NCI-H1436 (cell line): ENCODE measurements at places on chromosomes 3 and 15.

DNA sequence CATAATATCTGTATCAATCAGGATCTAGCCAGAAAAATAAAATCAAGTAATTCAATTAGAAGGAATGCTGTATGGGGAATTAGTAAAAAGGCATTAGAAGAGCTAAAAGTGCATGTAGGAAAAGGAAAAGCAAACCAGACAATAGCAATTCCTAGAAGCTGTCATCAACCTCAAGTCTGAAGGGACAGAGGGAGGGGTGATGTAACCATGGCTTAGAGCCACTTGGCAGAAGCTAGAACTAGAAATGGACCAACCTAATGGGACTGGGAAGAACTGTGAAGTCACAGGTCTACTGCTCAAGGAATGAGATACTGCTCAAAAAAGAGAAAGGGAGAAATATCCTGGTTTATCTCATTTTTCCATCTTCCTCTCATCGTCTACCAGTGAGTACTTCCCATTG lies 590.7 kb upstream of the SGO1 start:
- no peak for DNase-seq

DNA sequence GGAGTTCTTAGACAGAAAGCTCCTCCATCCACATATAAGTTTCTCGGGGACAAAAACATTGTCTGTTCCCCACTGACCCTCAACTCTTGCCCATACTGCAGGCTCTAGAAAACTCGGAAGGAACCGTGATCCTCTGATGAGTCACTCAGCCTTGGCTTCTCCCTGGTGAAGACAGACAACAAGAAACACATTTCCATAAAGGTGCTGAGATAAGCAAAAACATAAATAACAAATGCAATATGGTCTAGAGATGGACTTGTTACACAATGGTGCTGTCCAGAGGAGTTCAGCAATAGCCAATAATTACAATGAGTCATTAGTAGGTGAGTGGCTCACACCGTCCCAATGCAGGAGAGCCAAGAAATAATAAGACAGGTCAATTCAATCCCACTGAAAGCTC lies 43.7 kb downstream of the MAGI1 start:
- DNase-seq, result no peak

DNA sequence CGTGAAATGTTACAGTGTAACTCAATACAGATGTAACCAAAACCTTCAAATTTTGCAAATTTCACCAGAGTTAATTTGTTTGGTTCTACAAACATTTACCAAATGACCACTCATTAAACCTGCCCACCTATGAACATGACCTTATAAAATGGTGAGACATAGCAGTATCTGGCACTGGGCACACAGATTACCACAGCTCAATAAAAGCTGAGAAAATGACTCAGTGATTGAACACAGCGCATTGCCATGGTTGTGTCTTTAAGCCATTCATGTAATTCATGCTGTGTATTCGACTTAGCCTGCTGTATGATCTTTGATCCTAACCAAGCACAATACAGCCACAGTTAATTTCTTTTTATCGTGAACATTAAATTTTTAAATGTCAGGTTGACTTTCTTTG lies 11.3 kb downstream of the PPARG start:
- no peak for DNase-seq

- DNase-seq, result no peak
These were observed 23.2 kb upstream of the IGSF10 start for GRCh38 chr3:151483961-151484520.

DNA sequence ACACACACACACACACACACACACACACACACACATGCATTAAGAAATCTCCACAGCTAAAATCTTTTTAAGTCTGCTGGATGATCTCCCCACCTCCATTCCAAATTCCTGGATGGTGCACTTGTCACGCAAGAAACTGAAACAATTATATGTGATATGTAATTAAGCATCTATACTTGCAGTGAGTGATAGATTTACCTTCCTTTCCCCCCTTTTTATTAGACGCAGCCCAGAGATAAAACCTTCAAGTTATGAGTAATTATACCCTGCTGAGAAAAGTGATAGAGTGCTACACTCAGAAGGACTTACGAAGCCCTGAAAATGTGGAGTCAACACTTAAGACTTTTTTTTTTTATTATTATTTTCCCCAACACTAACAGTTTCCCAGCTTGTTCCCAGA lies 255.2 kb downstream of the LSAMP start:
- DNase-seq, result no peak

- peak; percentile 37 for DNase-seq
These were observed 888 bp downstream of the PPP2R3A start for GRCh38 chr3:135966271-135966961.

DNA sequence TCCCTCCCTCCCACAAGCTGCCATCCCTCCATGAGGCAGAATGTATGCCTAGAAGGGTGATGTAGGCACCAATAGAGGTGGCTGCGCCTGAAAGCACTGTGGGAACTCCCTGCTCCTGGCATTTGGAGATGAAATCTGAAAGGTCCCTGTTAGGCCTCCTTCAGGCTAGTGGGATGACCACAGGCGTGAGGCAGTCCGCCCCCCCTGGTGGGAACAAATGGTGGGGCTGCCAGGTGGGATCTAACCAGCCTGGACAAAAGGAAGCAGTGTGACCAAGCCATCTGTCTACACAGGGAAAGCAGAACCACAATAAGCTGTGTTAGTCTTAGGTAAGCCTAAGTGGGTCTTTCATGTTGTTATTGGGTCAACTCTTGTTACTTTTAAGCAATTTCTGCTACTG lies 25.3 kb downstream of the IL5RA start:
- DNase-seq, result no peak

- no peak for DNase-seq
These were observed 16.7 kb downstream of the CACNA2D3 start for GRCh38 chr3:54138937-54139547.

DNA sequence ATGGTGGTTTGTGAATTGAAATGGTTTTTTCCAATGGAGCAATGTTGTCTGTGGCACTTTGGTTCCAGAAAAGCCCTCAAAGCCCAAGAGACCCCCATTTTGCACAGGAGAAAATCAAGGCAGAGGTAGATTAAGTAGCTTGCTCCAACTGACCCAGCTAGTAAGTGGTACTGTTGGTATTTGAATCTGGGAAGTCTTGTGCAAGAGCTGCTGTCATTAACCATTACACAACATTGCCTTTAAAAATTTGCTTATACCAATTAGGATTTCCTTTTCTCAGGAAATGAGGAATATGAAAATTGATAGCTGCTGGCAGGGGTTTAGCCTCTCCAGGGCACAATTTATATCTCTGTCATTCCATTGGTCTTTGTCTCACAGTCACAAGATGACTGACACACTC lies 102.4 kb upstream of the UBE3A start:
- DNase-seq, result no peak

- no peak for DNase-seq
These were observed 43.1 kb upstream of the LIMD1 start for GRCh38 chr3:45551214-45552010.

GRCh38 chr3:117278424-117279190 lies 569.0 kb downstream of the TUSC7 start:
- no peak for DNase-seq

- no peak for DNase-seq
These were observed 55.7 kb upstream of the CP start for GRCh38 chr3:149277331-149277813.

- no peak for DNase-seq
These were observed 5.0 kb upstream of the FEZF2 start for GRCh38 chr3:62378311-62378789.

DNA sequence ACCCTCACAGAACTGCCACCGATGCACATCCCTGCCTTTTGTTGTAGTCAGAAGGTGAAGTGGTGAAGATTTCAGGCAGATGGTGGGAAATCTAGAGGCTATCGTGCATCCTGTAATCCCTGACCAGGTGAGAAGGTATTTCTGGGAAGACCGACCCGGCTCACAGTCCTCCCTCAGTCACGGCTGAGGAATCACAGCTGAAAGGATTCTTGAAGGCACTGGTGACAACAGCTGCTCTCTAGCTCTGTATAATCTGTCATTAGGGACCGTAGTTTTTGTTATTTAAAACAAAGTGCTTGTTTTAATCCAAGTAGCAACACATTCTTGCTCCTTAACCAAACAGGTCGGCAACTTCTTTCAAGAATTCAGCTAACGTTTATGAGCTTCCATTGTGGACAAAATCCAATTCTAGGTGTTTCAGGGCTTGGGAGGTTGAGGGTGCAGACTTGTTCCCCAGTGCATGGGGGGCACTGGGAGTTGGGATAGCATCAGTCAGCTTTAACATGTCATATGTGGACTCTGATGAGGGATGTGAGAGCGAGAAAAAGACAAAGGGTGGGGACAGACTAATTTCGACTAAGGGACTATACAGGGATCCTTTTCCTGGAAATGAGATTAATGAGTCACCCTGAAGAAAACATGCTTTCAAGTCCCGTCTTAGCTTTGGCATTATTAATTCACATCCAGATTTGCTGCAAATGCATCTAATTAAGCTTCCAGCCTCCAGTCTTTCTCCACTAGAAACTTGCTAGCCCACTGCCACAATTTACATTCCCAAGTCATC lies 141.0 kb upstream of the RASGRP1 start:
- no peak for DNase-seq

DNA sequence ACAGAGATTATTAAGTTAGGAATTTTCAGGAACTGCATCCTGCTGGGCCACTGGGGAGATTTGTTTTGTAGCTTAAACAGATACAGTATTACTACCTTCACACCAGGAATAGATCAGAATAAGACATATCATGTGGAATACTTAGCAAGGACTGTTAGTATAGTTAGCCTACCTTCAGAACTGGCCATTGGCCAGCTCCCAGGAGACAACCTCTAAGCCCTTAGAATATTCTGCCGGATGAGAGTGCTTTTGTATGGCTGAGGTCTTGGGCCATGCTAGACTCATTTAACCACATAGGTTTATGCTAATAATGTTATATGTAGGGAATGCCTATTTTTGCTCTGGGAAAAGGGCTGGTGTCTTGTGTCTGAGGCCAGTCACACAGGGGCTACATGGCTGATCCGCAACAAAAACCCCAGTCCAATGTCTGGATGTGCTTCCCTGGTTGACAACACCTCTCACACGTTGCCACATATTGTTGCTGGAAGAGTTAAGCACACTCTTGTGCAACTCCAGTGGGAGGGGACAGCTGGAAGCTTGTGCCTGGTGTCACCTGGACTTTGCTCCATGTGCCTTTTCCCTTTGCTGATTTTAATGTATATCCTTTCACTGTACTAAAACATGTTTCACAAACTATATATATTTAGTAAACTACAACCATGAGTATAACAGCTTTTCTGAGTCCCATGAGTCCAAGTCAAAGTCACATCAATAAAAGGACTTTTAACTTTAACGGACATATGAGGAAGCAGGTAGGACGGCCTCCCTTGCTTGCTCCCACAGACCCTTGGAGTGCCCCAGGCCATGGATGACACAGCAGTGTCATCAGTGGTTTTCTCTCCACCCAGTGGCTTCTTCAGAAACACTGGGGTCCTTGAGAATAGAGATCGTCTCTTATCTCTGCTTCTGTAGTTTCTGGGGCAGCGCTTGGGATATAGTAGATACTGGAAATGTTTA lies 118.0 kb upstream of the C3orf80 start:
- DNase-seq, result no peak

DNA sequence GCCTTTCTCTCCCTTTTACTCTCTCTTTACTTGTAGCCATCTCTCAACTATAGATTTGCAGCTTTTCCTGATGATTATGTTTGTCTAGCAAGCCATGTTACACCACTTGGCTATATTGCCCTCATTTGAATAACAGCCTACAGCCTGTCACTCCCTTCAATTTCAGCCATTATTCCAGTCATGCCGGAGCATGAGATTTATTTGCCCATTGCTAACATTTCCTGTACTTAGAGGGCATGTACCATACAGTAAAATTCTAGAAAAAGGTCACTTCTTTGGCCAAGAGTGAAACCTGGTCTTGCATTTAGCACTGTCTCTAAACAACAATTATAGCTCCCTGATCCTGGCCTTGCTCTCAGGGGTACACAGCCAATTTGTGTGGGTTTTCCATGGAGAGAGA lies 221.7 kb upstream of the TMC3 start:
- DNase-seq, result no peak

GRCh38 chr15:90839187-90840071 lies 29.0 kb upstream of the FURIN start:
- peak; percentile 69 for DNase-seq

DNA sequence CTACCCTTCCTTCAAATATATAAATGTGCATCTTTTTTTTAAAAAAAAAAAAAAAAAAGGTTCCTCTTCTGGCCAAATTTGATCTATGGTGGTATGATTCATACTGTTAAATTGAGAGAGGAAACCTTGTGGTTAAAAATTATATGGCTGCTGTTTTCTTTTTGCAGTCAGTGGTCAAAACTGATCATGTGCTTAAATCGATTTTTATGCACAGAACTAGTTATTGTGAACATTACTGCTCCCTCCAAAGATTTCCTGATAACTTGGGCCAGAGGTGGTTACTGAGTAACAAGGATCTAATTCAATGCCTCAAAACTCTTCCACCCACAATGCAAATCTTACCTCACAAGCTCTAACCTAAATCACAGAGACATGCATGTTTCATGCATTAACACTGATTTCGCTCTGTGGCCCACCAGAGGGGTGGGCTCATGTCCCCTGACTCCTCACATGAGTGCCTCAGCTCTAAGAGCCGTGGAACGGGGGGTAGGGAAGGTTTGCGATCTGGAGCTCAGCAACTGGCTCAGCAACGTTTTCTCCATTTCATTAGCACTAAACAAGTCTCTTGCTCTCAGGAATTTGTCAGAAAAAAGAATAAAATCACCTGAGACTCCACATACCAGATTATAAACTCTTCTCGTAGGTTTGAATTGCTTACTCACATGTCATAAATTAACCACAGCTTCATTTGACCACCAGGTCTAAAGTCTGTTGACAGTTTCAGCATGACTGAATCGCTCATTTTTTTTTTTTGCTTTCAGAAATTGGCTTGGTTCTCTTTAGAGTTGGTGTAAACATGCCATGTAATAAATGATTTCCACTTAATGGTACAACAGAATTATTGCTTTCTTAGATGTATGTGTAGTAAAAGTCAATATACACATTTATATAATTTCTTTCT lies 280.4 kb downstream of the CD47 start:
- no peak for DNase-seq

DNA sequence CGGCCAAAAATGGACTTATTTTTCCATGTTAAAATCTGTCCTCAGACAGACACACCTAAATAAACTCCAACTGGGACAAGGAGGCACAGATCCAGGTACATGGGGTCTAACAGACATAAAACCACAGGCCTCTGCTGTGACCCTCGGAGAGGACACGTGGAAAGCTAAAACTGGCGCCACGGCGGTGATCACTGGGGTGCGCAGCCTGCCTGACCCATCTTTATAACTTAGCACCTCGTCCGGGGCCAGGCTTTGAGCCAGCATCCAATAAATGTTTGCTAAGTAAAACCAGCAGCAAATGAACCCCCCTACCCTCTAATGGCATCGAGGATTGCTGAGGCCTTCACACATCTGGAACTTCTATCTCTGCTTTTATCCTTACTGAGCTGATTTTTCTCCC lies 15.3 kb downstream of the PCSK6 start:
- no peak for DNase-seq

GRCh38 chr3:149443545-149443912 lies 31.0 kb upstream of the TM4SF4 start:
- DNase-seq, result no peak

- no peak for DNase-seq
These were observed 371.1 kb downstream of the CHL1 start for GRCh38 chr3:567488-568185.

GRCh38 chr15:61752001-61752400 lies 308.2 kb downstream of the VPS13C start:
- DNase-seq, result no peak
